BE2C (cell line): ENCODE measurements at places on chromosomes 2 and 18.

DNA sequence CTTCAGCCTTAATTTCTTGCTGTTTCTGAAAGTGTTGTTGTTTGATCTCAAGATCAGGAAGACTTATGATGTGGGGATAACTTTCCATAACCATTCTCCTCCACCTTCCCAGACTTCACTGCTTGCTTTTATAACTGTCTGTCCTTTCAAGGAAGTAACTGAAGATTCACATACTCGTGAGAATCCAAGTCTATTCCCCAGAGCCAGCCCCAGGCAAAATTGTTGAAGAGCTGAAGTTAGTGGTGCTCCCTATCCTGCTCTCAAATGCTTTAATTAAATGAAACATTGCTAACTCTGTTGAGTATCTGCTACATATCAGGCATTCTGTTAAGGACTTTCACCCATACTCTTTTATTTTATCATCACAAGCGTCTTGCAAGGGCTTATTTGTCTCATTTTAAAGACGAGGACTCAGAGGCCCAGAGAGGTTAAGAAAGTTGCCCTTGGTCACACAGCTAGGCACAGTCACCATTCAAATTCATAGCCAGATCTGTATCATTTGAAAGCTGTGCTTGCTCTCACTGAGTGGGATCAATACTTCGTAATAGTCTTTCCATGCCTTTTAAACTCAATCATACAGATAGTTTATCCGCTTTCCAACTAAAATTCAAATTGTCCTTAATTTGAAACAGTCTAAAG lies 189.8 kb upstream of the TCF4 start:
- peak; percentile 18 for DNase-seq

GRCh38 chr2:173076581-173077345 lies 1.1 kb downstream of the MAP3K20 start:
- DNase-seq = peak; percentile 35

GRCh38 chr2:144796936-144797335 lies 277.0 kb upstream of the ZEB2 start:
- DNase-seq = no peak

DNA sequence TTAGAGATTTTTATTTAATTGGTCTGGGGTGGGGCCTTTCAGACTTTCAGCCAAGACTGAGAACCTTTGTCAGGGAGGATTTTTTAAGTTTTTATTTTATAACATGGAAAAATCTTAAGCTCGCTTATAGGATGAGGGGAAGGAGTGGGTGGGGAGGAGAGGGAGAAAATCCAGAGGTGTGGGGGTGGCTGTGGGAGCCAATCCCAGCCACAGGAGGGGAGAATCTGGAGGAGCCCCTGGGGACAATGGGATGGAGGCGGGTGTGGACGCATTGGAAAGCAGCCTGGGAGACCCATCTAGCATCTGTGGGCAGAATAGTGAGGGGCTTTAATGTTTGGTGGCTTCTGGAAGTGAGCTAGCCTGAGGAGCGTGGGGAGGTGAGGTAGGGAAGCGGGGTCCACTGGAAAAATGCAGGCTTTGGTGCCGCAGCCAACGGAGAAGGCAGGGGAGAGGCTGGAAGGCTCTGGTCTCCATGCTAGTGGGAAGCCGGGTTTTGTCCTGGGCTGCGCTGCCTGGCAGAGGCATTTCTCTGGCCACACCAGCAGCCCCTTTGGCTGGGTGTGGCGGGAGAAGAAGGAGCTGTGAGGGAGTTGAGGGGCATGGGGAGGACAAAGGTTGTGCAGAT lies 11.5 kb upstream of the INPP5D start:
- DNase-seq = no peak

GRCh38 chr2:147648471-147648870 lies 196.4 kb upstream of the ACVR2A start:
- DNase-seq = no peak

DNA sequence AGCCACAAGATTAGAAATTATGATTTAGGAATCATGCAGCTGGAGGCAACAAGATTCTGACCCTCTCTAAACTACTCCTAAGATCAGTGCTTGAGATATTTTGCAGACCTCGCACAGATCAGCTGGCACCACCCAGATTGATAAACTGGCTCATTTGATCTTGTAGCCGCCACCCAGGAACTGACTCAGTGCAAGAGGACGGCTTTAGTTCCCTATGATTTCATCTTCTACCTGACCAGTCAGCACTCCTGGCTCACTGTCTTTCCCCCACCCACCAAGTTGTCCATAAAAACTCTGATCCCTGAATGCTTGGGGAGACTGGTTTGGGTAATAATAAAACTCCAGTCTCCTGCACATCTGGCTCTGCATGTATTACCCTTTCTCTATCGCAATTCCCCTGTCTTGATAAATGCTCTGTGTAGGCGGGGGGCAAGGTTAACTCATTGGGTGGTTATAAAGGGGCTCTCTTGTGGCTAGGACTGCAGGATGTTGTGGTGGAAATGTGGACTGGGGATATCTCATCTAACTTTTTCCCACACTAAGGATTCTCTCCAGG lies 96.1 kb downstream of the ARL6IP6 start:
- no peak for DNase-seq

- no peak for DNase-seq
Measured at GRCh38 chr18:12857991-12858544, 26.0 kb downstream of the PTPN2 start.

- no peak for DNase-seq
Measured at GRCh38 chr2:199322151-199322550, 135.6 kb downstream of the SATB2 start.

- DNase-seq = no peak
Measured at GRCh38 chr18:26617151-26617554, 68.8 kb upstream of the KCTD1 start.

GRCh38 chr2:17736989-17737388 lies 16.6 kb downstream of the SMC6 start:
- DNase-seq = no peak

- DNase-seq = no peak
Measured at GRCh38 chr18:23710946-23711345, 21.7 kb downstream of the LAMA3 start.
